ENCODE measurements at places on chromosomes 2 and 18.

DNA sequence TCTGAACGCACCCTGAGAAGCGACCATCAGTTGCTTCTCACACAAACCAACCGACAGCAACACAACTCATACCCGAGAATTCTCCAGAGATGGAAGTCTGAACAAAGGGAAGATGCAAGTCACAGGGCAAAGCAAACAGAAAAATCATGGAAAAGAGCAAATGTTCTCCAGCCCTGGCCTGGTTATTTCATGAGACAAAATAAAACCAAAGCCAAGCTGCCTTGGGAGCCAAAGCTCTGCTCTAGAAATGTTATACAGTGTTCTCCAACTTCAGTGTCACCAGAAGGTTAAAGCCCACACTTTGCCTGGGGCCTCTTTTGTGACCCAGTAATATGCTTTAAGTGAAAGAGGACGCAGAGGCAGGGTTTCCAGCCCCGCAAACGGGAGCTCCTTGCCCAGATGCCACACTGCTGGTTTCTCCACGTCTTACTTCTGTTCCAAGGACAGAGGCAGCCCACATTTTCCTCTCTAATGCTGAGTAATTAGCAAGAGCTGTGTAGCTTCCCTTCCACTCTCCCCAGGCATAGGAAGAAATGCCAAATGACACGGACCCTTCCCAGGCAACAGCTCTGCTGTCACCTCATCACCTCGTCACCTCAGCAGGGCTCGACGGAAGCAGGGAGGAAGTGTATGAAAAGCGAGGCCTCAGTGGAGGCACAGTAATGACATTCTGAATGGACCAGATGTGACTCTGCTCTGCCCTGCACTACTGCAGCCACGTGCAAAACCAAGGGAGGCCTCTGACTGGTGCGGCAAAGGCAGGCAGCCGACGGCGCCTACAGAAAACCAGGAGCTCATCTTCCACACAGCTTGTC is 64.7 kb downstream of the FBXO15 start:
- no peak for DNase-seq

- DNase-seq: no peak
These were observed 10.6 kb upstream of the ZNF516 start for GRCh38 chr18:76505614-76506013.

DNA sequence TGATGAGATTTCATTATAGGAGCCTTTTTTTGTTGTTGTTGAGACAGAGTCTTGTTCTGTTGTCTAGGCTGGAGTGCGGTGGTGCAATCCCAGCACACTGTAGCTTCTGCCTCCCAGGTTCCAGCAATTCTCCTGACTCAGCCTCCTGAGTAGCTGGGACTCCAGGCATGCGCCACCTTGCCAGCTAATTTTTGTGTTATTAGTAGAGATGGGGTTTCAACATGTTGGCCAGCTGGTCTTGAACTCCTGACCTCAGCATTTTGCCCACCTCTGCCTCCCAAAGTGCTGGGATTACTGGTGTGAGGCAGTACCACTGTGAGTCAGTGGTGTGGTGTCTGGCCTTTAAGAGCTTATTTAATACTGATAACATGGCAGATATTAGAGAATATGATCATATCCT is 60.1 kb downstream of the MOB4 start:
- no peak for DNase-seq

DNA sequence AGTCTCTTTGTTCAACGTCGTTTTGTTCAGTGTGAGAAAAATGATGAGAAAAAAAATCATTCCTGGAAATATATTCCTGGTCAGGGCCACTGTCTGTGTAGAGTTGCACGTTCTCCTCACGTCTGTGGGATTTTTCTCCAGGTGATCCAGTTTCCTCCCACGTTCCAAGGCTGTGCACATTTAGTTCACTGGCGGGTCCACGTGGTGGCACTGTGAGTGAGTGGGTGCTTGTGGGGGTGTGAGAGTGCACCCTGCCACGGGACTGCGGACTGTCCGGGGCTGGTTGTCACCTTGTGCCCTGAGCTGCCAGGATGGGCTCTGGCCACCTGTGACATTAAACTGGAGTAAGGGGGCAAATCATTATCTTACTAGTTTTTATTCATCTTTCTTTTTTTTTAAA is 30.3 kb upstream of the ACYP2 start:
- DNase-seq: no peak

GRCh38 chr2:11406267-11406957 is 59.5 kb downstream of the E2F6 start:
- DNase-seq: no peak

DNA sequence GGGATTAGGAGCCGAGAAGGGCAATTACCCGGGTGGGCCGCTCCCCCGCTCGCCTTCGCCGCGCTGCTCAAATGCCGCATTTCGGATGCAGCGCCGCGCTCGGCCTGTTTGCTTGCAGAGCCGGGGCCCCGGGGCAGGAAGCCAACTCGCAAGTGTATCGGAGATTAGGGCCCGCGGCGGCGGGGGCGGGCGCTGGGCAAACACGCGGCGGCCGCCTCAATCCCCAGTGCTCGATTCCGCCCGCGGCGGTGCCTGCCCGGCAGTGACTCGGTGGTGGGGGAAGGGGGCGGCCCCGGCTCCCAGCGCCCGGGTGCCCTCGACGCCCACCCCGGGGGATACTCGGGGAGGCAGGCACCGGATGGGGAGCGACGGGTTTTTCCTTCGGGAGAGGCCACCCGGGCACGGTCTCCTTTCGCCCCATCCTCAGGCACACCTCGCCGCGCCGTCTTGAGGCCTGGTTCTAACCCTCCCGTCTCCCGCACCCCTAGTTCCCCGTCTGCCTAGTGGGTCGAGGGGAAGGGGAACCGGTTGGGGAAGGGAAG is 26.6 kb upstream of the NOTO start:
- DNase-seq: peak; percentile 93

GRCh38 chr2:240557101-240557751 is 562 bp downstream of the ANKMY1 start:
- DNase-seq: no peak

GRCh38 chr2:136750065-136750464 is 15.3 kb upstream of the THSD7B start:
- peak; percentile 47 for DNase-seq

- no peak for DNase-seq
These were observed 248.9 kb downstream of the TCF4 start for GRCh38 chr18:55338978-55339650.

- no peak for DNase-seq
These were observed 31.6 kb upstream of the SNORC start for GRCh38 chr2:232838406-232838874.

DNA sequence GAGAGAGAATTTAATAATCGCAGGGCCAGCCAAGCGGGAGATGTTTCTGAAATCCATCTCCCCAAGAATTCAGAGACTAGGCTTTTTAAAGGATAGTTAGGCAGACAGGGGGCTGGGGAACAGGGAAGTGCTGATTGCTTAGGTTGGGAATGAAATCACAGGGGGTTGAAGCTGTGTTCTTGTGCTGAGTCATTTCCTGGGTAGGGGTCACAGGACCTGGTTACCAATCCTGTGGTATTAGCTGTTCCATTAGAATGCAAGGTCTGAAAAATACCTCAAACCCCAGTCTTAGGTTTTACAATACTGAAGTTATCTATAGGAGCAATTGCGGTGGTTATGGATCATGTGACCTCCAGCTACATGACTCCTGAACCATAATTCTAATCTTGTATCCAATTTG is 4.6 kb downstream of the SP140 start:
- DNase-seq: no peak

- DNase-seq: no peak
These were observed 182.7 kb downstream of the RPIA start for GRCh38 chr2:88874063-88874657.

- DNase-seq: no peak
These were observed 19.6 kb downstream of the RAMP1 start for GRCh38 chr2:237879058-237879430.

DNA sequence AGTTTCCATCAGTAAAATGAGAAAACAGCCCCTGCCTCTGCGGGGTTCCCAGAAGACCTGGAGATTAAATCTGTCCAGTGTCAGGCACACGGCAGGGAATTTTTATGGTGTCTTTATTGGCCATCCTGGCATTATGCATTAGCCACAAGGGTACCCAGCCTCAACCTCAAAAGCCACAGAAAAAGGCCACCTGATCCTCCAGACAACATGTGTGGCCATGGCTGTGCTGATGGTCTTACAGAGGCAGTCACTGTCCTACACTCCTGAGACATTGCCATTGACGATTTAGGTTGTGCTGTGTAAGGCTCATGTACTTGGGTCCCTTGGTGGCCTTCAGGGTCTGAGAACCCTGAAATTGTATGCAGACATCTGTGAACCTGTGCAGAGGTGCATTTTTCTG is 115.6 kb downstream of the SMAD7 start:
- no peak for DNase-seq

DNA sequence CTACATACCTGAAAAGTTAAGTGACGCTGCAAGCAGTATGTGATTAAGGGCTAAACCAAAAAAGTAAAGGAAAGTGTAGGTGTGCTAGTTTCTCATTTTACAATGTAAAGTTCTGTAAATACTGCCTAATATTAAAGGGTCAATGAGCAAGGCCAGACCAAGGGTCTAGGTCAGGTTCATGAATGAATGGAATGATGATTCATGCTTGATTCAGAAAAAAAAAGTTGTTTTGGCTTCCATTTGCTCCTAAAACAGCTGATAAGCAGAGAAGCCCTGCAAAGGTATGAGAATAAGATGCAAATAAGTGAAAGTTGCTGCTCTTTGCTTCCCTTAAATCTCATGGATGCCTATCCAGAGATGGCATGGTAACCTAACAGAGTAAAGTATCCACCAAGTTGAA is 61.3 kb downstream of the PTRHD1 start:
- DNase-seq: no peak

DNA sequence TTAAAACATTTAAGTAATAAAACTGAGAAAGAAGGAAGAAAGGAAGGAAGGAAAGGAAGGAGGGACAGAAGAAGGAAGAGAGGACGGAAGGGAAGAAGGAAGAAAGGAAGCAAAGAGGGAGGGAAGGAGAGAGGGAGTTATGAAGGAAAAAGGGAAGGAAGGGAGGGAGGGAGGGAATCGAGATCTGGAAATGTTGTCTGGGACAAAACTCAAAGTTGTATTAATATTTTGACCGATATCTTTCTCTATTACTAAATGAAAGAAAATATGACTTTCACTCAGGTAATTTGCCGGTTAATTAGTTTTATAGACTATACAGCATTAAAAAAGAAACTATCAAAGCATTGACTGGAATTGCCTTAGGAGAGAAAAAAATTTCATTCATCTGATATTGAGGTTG is 44.4 kb downstream of the G6PC2 start:
- no peak for DNase-seq

DNA sequence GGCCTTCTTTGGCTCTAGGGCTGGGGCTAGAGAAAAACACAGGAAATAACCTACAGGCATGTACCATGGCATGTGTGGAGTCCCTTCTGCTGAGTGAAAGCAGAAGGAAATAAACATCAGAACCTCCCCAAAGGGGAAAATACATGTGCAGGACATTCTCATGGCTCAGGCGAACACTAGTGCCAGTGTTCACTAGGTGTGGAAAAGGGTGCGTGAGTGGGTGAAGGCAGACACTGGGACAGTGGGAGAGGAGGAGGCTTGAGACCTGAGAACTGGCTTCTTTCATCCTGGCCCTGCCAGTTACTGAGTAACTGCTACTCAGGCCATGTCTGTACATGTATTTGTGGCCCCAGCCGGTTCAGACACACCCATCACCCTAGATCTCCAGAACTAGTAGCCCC is 268.2 kb downstream of the PRKCE start:
- no peak for DNase-seq

GRCh38 chr18:56038171-56039030 is 450.4 kb upstream of the TCF4 start:
- DNase-seq: no peak

DNA sequence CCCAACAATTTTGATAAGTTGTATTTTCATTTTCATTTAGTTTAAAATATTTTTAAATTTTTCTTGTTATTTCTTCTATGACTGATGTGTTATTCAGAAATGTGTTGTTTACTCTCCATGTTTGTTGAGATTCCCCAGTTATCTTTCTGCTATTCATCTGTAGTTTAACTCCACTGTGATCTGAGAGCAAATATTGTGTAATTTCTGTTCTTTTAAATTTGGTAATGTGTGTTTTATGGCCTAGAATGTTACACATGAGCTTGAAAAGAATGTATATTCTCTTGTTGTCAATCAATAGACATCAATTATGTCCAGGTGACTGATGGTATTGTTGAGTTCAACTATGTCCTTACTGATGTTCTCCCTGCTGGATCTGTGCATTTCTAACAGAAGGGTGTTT is 188.2 kb downstream of the CYP26B1 start:
- DNase-seq: no peak

DNA sequence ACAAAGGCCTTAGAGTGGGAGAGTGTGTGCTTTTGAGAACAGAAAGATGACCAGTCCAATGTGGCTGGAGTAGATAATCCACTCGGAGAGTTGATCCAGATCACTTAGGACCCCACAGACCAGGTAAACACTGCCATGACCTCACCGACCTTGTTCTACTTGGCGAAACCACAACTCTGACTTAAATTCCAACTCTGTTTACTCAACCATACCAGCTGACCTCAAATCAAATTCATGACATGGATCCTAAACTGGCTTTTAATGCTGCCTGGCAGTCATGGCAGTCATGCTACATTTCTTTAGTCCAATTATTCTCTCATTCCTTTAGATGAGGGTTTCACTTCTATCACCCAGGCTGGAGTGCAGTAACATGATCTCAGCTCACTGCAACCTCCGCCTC is 347.1 kb upstream of the FAM98A start:
- no peak for DNase-seq

DNA sequence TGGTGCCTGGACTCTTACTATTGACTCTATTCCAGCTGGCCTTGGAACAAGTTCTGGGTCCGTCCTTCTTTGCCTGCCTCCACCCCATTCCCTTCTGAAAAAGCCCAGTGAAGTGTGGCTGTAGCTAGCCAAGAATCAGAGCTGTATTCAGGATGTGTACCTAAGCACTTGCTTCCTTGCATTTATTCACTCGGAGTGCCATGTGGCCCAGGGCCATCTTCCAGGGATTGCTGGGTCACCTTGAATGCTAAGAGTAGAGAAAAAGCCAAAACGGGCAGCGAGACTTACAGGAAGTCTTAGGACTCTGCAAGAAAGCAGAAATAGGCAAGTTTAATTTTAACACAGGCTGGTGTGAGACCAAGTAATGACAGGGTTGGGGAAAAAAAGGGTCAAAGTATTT is 4.1 kb downstream of the ITGA6 start:
- peak; percentile 41 for DNase-seq

- DNase-seq: no peak
These were observed 298.9 kb downstream of the DSEL start for GRCh38 chr18:67217551-67218166.

DNA sequence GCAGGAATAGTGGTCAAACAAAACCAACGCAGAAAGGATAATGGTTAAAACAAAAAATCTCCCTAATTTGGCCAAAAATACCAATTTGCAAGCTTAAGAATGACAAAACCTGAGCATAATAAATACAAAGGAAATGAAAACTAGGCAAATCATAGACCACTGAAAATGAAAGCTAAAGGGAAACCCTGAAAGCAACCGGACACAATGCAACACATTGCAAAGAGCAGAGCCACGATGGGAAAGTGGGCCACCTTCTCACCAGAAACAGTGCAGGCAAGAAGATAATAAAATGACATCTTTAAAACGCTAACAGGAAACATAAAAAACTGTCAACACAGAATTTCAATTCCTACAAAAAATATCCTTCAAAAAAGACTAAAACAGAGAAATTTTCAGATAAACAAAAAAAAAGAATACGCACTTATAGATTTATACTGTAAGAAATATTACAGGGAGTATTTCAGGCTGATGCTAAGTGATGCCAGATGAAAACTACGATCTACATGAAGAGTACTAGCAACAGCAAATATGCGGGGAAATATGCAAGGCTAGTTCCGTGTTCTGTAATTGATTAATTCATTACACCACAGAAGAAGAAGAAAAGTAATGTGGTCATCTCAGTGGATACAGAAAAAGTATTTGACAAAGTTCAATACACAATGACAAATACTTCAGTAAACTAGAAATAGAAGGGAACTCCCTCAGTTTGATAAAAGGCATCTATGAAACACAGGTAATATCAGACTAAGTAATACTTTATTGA is 239.5 kb downstream of the L3MBTL4 start:
- no peak for DNase-seq

All from left ventricle myocardium superior (tissue), 1 donor.